H7 (cell line): ENCODE measurements at places on chromosomes 2 and 18. TPM values are rescaled to one million over a fixed set of nuclear protein-coding genes. Genes with fewer than 3 reads are reported as not detected.

DNA sequence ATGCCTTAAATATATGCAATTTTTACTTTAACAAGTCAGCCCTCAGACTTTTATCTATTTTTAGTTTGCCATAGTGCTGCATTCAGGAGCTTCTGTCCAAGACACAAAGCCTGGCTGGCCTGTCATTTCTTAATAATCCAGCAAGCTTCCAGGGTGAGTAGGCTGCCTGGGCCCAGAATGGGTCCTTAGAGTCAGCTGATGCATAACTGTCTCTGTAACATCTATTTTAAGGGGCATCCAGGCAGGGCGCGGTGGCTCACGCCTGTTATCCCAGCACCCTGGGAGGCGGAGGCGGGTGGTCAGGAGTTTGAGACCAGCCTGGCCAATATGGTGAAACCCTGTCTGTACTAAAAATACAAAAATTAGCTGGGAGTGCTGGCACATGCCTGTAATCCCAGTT lies 11.8 kb upstream of the GNLY start:
- no peak for DNase-seq

- no peak for DNase-seq
Observed at GRCh38 chr2:890214-890613, 60.4 kb upstream of the SNTG2 start.

DNA sequence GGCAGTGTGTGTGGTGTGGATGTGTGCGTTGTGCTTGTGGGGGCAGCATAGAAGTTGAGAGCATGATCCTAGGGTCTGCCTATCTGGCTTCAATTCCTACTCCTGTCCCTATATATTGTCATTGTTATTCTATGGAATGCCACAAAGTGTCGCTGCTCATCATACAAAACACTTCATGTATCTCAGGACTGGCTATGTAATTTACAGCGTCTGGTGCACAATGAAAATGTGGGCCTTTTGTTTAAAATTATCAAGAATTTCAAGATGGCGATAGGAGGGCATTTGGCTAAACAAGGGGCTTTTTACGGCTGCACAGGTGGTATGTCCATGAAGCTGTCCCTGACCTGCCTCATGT lies 3.4 kb downstream of the SERPINB2 start:
- DNase-seq = no peak

MARCO gene
- total RNA-seq = not detected in 2 replicates

EVX2 gene
- not detected in 2 replicates for total RNA-seq

HAAO gene
- total RNA-seq = 5.9 and 6.5 TPM in 2 replicates

GRCh38 chr2:23506531-23507266 lies 121.7 kb downstream of the KLHL29 start:
- no peak for DNase-seq

UNC50 gene
- total RNA-seq = 36.3 and 37.1 TPM in 2 replicates
